Activated CD4-positive, alpha-beta T cell treated with anti-CD3 and anti-CD28 coated beads for 4 hours (primary cell): ENCODE measurements at places on chromosomes 7 and 10.

DNA sequence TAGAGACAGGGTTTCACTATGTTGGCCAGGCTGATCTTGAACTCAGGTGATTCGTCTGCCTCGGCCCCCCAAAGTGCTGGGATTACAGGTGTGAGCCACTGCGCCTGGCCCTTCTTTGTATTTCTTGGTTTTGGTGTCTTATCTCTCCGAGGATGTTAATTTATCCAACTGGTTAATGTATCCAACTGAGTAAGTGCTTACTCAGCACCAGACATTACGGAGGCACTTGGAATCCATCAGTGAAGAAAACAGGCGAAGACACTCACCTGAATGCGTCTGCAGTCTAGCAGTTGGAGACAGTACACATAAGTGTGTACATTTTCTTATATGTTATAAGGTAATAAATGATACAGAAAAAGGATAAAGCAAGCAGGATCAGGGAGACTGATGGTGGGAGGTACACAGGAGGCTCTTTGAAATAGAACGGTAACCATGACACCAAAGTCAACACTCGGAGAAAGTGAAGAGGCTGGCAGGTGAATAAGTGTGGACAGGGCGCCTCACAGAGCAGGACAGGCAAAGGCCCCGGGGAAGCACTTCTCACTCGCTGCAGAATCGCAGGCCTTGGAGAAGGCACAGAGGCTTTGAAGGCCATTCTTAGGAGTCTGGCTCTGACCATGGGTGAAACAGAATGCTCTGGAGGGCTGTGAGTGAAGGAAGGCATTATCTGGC, 73.1 kb downstream of the LANCL2 start:
- no peak for DNase-seq

- no peak for DNase-seq
Measured at GRCh38 chr7:140126435-140127034, 50.2 kb downstream of the KDM7A start.

GRCh38 chr10:30330497-30331168, 18.4 kb downstream of the MTPAP start:
- DNase-seq, result no peak

- no peak for DNase-seq
Measured at GRCh38 chr7:17674943-17675608, 265.2 kb downstream of the SNX13 start.

- no peak for DNase-seq
Measured at GRCh38 chr7:4702961-4703512, 20.9 kb downstream of the FOXK1 start.

DNA sequence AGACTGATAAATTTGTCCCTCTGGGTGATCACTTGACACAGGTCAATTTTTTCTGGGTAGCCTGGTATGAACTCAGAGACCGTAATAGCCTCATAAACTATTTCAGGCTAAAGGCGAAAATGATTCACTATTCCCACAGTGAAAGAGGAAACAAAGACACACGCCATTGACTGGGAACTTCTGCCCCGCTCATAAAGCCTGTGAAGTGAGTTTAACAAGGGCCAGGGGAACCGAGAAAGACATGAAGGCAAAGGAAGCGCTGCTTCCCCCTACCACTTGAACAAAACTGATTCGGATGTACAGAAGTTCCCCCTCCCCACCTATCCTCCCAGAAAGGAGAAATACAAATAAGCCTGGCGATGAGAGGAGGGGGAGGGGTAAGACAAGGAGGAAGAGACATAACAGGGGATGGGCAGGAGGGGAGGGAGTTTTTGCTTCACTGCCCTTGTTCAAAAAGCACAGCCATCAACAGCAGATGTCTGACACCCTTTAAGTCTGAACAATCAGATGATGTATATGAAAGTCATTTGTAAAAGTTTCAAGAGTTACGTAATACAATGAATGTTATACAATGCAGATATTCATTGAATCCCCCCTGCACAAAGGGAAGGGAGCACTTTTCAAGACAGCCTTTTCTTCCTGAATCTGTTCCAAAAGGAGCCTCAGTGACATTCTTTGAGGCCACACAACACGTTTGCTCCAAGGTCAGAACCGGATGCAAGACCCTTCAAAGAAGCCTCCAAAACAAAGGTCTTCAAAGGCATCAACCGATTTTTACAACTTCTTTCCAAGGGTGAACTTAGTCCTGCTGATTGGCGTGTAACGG, 734 bp downstream of the ABCB4 start:
- DNase-seq, result no peak

- no peak for DNase-seq
Measured at GRCh38 chr7:121330053-121330833, 1.4 kb downstream of the WNT16 start.

- no peak for DNase-seq
Measured at GRCh38 chr7:26891400-26892350, 27.3 kb upstream of the SKAP2 start.

DNA sequence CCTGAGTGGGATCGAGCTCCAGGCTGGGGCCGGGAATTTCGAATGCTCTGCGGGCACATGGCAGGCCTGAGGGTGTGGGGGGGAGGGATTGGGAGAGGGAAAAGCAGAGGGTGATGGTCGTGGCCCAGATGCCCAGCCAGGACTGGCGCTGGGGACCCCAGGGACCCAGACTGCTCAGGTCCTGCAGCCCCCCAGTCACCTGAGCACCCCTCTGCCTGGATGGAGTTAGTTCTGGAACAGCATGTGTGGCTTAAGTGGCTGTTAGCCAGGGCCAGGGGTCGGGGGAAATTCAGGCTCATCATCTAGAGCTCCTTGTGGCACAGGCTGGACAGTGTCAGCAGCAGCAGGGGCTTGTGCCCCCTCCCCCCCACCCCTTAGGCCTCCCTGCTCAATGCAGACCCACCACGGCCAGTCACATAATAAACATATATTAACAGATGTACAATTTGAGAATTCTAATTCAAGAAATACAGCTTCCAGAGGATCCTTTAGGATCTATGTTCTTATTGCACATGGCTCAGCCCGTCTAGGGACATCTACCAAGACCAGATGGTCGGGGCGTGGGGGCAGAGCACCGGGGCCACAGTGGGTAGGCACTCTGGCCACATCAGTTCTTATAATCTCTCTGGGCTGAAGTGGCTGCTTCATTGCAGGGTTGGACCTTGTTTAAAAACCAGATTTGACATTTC, 22.2 kb downstream of the DNAJB12 start:
- no peak for DNase-seq

DNA sequence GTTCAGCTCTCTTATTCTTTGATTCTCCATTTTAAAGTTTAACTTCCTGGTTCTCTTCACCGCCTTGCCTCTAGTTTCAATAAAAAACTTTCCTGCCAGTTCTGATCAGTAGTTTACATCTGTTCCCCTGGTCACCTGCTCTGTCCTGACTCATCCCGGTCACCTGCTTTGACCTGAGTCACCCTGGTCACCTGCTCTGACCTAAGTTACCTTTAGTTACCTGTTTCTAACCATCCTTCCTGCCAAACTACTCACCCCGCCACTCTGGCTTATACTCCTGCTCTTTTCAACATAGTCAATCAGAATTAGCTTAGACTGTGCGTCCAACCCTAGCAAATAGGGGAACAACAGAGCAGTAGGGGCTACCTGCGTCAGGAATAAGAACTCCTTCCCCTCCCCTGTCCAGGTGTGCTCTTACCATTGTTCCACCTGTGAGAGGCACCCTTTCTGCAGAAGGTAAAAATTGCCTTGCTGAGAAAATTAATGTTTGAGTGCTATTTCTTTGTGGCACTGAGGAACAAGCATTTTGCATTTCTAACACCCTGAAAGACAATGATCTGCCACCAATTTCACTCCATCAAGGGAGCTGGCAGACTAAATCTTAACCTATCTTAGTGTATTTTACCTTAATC, 263.6 kb downstream of the DOCK4 start:
- no peak for DNase-seq

GRCh38 chr7:48077423-48077822, 11.6 kb upstream of the UPP1 start:
- no peak for DNase-seq

DNA sequence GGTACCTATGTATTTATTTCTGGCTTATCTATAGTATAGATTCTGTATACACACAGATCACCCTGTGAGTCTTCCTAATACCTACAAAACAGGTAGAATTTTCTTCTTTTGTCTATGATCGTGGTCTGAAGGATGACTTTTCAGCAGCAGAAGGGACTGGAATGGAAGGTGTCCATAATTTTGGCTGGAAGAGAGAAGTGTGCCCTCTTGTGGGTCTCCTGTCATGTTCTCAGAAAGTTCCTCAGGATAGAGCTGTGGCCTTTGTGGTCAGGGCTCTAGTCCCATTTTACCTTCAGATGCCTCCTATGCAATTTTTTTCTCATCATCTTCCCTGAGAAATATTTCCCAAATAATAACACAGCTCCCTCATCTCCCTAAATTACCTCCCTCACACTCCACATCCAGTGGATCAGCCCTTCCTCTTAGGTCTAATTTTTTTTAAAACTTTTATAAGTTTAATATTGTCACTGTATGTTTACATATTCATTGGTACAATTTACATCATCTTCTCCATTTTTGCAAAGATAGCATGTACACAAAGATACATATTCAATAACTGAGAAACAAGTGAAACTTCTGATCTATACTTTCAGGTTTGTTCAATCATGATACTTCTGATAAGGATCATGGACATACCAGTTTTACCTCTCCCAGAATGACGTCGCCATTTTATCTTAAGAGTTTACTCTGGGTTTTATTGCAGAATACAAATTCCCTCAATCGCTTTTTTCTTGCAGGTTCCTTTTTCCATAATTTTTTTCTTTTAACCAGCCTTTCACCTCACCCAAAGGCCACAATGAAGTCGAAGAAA, 112.7 kb downstream of the REEP3 start:
- no peak for DNase-seq
